ENCODE measurements at places on chromosomes 2 and 18.

GRCh38 chr2:6164986-6165747, 473.0 kb downstream of the SOX11 start:
- DNase-seq: no peak

- no peak for DNase-seq
These were observed 19.1 kb upstream of the VIT start for GRCh38 chr2:36677386-36677785.

- no peak for DNase-seq
These were observed 93.5 kb downstream of the GALNT3 start for GRCh38 chr2:165700531-165700930.

GRCh38 chr2:96403481-96403880, 67.9 kb downstream of the NCAPH start:
- no peak for DNase-seq

GRCh38 chr18:77223653-77224052, 26.0 kb upstream of the GALR1 start:
- DNase-seq: no peak

GRCh38 chr18:23683155-23683554, 6.1 kb upstream of the LAMA3 start:
- no peak for DNase-seq

- DNase-seq: no peak
These were observed 189.0 kb downstream of the RPIA start for GRCh38 chr2:88880441-88880953.

- no peak for DNase-seq
These were observed 61.1 kb upstream of the UGP2 start for GRCh38 chr2:63780518-63781155.

GRCh38 chr2:152716805-152717227, 445 bp downstream of the PRPF40A start:
- DNase-seq: no peak

DNA sequence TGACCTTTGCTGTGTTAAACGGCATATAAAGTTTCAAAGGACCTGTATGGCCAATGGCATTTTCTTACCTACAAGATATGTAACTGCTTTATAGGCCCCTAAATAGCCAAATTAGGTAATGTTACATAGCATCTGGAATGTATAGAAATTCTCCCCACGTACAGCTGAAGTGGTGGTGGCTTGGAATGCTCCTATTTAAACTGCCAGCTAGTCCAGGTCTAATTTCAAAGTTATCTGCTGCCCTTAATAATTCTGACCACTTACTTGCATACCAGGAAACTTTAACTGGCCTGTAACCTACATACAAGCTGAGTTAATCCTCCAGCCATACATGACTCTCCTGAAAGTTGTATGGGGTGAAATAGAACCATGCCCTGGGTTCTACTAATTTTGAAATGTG, 1.3 kb downstream of the KIAA2012 start:
- DNase-seq: no peak

DNA sequence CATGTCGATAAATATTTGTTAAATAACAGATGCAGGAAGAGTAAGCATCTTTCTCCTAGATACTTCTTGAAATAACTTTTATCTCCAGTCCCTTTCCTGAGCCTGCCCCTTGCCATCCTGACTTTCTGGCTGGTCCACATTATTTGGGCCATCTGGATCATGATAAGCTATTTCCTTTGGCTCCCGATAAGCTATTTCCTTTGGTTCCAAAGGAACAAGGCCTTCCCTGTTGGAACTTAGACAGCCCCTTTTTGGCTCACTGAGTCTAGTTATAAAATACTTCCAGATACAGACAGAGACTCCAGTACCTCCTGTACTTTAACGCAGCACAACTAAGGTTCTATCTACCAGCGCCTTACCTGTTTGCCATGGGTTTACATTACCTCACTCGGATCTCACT, 205.3 kb upstream of the CCDC150 start:
- no peak for DNase-seq

DNA sequence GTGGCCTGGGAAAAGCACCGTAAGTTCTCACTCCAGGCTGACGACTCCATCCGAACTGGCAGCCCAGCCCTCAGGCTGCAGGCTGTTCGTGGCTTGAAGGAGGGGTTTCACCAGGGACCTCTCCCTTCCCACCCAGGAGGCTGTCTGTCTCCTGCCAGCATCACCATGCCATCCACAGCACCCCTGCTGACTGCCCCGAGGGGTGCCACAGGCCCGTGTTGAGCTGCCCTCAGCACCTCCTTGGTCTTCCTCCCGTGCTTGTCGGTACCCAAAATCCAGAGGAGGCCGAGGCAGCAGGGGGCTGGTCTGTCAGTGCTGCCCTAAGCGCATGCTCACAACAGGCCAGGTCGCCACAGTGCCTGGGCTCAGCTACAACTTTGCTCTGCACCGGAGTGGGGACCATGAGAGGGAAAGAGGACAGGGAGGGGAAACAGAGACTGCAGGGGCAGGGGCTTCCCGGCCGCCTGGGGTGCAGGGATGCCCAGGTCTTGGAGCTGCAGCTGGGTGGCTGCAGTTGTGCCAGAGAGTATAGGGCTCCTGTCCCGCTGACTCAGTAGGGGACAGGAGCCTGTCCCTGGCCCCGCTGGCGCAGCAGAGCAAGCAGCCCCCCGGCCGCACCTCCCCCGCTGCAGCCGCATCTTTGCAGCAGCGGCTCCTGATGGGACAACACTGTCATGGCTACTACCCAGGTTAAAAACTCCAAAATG, 963.7 kb upstream of the CRIM1 start:
- no peak for DNase-seq

GRCh38 chr2:61439241-61440002, 31.5 kb downstream of the USP34 start:
- DNase-seq: no peak

DNA sequence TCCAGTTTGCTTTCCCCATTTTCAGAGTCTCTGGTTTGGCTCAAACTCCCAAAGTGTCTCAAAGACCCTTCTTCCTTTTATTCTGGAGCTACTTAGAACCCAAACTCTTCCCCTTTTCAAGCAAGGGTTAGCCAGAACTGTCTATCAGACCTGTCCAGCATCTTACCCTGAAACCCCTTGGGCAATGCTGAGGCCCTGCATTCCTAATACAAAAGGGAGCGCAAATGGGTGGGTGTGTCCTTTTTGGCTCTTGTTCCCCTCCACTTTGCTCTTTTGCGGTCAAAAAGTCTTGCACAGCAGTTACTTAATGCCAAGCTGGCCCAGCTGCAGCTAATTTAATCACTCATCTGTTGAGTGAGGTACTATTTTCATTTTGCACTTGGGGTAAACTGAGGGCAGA, 231.2 kb upstream of the FOSL2 start:
- DNase-seq: no peak

- no peak for DNase-seq
These were observed 310.4 kb upstream of the NT5C1B start for GRCh38 chr2:18899725-18900124.

DNA sequence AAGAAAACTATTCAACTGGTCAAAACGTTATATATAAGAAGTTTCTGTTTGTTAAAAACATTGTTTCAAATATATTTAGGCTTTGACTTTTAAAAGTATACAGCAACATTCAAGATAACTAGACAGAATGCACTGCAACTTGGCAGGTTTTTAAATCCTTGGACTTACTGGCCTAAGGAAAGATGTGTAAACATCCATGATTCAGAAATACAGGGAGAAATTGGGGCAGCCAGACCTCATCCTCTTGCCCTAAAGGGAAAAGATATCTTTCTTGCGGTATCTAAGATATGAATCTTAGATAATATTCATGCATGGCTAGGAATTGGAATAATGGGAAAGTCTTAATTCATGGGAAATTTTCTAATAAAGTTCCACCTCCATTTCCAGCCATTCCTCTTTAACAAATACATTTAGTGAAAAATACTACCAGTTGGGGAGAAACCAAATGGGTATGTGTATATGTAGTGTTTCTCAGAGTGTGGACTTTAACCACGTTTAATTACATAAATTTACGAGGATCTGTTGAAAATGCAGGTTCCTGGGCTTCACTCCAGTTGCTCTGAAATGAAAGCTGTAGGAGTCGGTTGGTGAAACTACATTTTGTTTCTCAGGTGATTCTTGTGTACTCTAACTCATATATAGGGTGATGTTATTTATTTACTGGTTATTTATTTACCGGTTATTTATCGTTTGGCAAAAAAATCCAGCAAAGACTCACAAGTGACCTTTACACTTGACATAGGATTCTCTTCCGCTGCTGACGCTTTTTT, 587 bp upstream of the TANK start:
- DNase-seq: no peak

- DNase-seq: no peak
These were observed 122.7 kb downstream of the GULP1 start for GRCh38 chr2:188414411-188414810.

DNA sequence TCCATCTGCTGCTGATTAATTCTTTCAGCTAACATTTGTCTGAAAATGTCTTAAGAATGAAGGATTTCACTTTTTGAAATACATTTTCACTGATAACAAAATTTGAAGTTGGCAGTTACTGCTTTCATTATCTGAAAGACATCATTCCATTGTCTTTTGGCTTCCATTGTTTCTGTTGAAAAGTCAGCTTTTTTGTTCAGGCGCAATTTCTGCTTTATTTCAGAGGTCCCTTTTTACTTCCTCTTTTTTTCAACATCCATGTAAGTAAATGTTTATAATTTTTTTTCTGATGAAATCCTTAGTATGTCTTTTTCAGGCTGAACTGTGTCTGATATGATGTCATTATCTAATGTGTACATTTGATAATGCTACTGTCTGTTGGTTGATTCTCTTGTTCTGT, 184.2 kb downstream of the RND3 start:
- no peak for DNase-seq

DNA sequence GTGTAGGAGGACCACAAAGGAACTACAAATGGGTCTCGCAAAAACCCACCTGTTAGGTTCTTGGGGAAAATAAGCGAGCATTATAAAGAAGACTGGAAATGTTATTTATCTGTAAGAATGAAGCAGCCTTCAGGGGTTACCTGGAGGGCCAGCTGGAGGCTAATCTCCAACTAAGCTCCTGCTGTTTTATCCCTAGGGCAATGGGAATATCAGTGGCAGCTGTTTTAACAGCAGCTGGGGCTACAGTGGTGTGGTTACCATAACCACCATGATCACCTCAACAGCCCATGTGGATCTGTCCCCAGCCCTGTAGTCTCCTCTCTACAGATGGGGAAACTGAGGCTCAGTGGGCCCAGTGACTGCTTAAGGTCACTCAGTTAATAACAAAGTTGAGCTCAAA, 108.1 kb downstream of the FTCDNL1 start:
- DNase-seq: no peak

- DNase-seq: no peak
These were observed 12.7 kb upstream of the MAP3K2 start for GRCh38 chr2:127400533-127400896.

- no peak for DNase-seq
These were observed 214.4 kb downstream of the METTL4 start for GRCh38 chr18:2356906-2357305.

GRCh38 chr18:51371929-51372328, 174.4 kb upstream of the MEX3C start:
- DNase-seq: no peak

DNA sequence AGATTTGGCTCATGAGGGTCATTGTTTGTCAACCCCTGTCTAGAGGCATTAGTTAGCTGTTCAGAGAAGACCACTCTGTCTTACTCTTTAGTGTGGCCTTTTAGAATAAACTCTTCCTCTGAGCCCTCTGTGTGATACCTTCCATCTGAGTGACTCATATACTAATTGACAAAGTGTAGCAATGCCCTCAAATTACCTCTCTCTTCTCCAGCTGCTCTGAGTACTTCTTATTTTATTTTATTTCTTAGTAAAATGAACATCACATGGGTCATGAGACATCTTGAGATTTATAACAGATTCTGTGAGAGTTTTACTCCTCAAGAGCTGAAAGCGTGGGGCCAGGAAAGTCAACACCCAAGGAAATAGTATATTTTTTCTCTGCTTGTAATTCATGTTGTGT, 67.4 kb downstream of the KCTD18 start:
- no peak for DNase-seq

- DNase-seq: no peak
These were observed 38.2 kb upstream of the PPM1B start for GRCh38 chr2:44130441-44130840.

DNA sequence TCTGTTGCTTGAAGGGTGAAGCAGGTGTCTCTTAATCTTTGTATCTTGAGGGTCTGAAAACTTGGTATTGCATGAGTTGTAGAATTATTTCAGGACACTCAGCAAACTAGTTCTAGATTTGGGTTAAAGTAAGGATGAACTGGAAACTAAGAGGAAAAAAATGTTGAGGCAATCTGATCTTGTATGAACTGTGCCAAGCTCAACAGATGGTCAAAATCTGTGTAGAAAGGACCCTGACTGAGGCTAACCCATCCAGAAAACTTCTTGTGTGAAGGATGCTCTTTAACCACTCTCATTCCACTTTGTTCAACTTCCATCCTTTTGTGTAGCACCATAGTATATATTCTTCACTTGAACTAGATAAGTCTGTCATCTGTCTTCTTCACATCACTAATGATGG, 861.7 kb downstream of the SLC4A3 start:
- DNase-seq: no peak

GRCh38 chr2:905833-906140, 44.9 kb upstream of the SNTG2 start:
- DNase-seq: no peak

- DNase-seq: no peak
These were observed 872.7 kb downstream of the DCDC2C start for GRCh38 chr2:4576075-4576474.

- no peak for DNase-seq
These were observed 85.5 kb downstream of the NFATC1 start for GRCh38 chr18:79481046-79481790.

DNA sequence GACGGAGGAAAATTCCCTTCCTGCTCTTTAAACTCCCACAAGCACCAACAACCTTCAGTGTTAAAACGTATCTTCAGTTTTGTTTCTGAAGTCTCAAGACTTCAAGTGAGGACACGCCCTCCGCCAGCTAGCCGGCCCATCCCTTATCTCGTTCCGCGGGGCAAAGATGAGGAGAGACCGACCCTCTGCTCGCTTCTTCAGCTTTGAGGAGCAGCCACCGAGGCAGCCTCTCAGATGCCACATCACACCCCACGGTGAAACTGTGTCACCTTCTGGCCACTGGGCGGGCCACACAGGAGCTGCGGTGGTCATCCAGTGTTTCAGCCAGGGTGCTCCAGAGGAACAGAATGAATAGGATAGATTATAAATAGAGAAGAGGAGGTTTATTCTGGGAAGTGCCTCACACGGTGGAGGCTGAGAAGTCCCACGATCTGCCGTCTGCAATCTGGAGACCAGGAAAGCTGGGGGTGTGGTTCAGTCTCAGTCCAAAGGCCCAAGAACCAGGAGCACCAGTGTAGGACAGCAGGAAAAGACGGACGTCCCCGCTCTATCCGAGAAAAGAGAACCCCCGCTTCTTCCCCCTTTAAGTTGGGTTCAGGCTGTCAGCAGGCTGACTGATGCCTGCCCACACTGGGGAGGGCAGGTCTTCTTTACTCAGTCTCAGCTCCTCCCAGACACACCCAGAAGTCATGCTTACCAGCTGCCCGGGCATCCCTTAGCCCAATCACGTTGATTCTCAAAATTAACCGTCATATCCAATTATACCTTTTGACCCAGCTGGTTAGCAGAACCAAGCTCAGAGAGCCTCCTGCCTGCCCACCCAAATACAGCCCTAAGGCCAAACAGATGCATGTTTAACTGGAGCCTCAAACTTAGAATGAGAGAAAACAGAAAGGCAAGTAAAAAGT, 399.7 kb upstream of the ID2 start:
- DNase-seq: peak; percentile 49

All from NK-92 treated with Interleukin-12 subunit alpha and Interleukin-12 subunit beta, amount 100 ng/mL, for 24 hours (cell line).